RKO (cell line): ENCODE measurements at places on chromosomes 4 and X.
A peak's percentile ranks its signal among the peaks of the same experiment; 100 is the strongest.

DNA sequence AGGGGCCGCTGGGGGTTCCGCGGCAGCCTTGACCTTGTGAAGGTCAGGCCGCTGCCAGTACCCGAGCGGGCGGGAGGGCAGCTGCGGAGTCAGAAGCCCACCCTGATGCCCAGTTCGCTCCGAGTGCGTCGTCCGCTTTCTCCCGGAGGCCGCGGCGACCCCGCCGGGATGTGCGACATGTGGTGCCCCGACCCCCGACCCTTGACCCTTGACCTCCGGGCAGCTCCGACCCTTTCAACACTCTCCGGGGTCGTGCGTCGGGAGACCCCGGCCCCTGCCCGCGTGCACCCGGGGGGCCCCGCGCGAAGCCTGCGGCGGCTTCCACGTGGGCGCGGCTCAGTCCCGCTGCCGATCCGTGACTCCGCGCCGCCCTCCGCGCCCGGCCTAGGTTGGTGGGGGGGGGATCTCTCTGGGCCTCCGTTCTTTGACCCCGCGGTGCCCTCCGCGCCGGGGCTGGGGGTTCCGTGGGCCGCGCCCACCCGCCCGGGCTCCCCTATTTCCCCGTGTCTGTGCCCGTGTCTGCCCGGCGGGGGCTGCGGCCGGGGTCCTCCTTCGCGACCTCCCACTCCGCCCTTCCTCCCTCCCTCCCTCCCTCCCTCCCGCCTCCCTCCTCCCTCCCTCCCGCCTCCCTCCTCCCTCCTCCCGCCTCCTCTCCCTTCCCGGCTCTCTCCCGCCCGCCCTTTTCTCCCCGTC lies 609 bp upstream of the SLC25A6 start:
- DNase-seq: peak; percentile 68

DNA sequence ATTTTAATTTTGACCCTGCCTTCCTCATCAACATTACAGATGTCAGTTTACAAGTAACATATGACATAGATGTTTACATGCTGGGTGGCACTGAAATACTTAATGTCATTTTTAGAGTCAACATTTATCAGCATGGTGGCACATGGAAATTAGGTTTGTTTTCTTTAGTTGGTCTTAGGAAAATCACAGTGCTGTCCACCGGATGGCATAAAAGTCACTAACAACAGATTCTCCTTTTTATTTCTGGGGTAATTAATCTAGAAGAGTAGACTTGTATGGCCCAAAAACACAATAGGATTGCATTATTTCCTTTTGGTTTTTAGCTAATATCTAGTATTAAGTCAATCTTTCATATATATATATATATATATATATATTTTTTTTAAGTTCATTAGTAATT lies 88.6 kb upstream of the HHIP start:
- no peak for DNase-seq

- DNase-seq: no peak
Measured at GRCh38 chr4:152594057-152594456, 58.2 kb upstream of the FBXW7 start.

DNA sequence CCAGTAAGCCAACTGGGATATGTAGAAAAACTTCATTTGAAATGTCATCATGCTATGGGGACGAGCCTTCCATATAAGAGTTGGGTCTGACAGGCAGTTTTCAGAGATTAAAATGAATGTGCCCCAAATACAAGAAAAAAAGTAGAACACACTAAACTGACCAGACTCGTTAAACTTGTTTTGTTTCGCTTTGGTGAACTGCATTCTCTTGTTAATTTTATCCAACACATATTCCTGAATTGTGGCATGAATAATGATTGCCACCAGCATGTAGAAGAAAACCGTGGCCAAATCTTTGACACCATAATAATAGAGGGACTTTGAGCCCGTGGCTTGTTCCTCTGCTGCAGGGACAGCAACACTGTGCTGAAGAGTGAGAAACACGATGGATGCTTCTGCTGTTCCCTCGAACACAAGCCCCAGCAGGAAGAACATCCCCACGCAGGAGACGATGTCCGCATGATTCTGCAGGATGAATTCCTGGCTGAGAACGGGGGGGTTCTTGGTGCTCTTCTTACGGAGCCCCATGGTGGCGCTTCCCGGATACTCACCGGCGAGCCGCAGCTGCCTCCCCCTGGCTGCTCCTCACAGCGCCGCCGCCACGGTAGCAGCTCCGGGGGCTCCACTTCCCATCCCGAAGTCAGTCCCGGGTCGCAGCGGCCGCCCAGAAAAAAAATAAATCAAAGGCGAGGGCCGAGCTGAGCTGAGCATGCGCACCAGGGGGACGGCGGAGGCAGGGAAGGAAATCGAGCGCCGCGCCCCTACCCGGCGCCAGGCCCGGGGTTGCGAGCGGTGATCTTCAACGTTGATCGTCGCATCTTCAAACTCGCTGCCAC lies at the start of gene TRAM1L1:
Gene TRAM1L1, minus strand, starts transcription at position 711 of the 836 bp plus-strand sequence. Its CDS starts 183 bp downstream, at position 528.
- DNase-seq: no peak

DNA sequence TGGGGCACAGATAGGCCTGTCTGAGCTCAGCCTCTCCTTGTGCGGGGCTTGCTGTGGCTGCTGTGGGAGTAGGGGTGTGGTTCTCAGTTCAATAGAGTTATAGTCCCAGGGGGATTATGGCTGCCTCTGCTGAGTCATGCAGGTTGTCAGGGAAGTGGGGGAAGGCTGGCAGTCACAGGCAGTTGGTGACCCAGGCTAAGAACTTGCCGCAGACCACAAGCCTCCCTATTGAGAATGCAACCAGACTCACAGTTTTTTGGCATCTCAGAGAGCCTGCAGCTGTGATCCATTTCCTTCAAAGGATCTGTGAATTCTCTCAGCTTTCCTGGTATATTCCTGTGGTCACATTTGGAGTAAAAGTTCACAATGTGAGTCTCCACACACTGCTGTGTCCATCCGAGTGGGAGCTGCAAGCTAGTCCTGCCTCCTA lies 364.9 kb downstream of the ZNF674 start:
- DNase-seq: no peak
